Activated CD4-positive, alpha-beta memory T cell treated with anti-CD3 and anti-CD28 coated beads, Interleukin-2, amount 10 ng/mL, durations not matched to agents 7 days and 5 days (primary cell): ENCODE measurements at places on chromosomes 4 and X.

DNA sequence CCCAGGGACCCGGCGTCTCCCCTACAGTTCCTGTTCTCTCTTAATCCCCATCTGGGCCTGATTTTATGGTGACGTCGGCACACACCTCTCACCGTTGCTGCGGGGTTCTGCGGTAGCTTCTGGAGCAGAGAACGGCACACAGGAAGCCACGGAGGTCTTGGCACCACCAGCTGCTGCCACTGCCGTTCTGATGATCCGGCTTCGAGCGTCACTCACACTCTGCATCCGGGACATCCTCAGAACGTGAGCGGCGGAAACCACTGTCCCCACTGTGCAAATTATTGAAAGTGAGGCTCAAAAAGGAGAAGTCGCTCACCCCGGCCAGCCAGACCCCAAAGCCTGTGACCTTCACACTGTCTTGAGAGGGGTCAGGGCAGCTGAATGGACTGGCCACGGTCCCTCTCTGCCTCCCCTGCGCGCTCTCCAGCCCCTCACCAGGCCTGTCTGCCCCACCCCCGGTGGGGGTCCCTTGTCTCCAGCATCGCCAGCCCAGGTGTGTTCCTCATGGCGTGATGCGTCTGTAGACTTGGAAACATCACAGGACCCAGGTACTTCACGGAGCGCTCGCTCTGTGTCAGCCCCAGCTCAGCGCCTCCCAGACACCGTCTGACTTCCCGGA, 201.1 kb downstream of the AFAP1 start:
- DNase-seq, result no peak

- no peak for DNase-seq
These were observed 11.6 kb downstream of the LPAR4 start for GRCh38 chrX:78759081-78759480.

- DNase-seq, result no peak
These were observed 25.5 kb downstream of the ANAPC4 start for GRCh38 chr4:25402521-25402920.

DNA sequence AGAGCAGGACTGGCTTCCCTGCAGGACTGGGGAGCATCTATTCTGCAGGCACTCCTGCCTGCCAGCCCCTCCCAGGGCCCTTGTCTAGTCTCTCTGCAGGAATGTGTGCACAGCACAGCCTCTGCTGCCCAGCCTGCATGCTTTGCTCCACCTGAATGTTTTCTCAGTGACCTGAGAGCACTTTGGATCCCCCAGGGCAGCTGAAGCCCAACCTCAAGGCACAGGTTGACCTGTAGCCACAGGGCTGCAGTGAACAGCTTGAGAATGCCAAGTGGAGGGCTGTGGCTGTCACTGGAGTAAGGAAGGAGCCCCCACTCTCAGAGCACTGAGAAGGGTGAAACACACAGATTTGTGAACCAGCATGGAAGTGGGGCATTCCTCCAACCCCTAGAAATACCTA, 760.2 kb downstream of the STIM2 start:
- DNase-seq, result no peak

GRCh38 chrX:110116066-110116980, 113.4 kb downstream of the TMEM164 start:
- no peak for DNase-seq

GRCh38 chr4:22238742-22239141, 277.1 kb downstream of the ADGRA3 start:
- DNase-seq, result no peak

DNA sequence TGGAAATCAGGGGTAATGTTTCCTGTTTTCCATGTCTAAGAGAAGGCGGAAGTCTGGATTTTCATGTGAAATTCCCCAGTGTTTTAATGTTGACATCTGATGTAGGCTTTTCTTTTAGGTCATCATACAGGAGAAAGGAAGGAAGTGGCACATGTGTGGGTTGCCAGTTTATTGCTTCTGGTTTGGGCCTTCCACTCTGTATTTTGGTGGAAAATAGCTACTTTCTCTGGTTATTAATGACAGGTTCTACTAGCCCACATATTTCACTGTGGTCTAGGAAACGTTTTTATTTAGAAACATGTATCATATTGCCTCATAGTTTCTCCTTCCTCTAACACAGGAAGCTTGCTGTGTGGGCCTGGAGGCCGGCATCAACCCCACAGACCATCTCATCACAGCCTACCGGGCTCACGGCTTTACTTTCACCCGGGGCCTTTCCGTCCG, 7.2 kb downstream of the PDHA1 start:
- peak; percentile 31 for DNase-seq

GRCh38 chrX:2627272-2627867, 63.7 kb upstream of the CD99 start:
- DNase-seq, result peak; percentile 63

- DNase-seq, result no peak
These were observed 3.8 kb upstream of the GRPR start for GRCh38 chrX:16119353-16120220.

GRCh38 chrX:19723427-19723826, 164.0 kb downstream of the SH3KBP1 start:
- DNase-seq, result no peak

- no peak for DNase-seq
These were observed 44.9 kb downstream of the MMRN1 start for GRCh38 chr4:89939546-89939945.

DNA sequence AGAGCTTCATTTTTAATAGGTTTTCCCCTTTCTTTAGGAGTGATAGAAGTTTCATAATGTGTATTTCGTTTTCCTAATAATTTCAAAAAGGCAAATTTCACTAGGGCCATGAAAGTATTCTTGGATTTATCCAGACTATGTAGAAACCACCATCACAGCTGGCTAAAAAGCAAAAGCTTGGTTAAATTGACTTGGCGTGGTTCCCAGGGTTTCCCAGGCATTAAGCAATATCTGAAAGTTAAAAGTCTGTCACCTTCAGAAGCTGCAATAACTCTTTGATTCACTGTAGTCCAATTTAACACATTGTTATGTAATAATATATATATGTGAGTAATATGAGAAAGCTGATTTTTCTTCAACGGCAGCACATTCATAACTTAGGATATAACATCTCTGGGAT, 38.3 kb downstream of the NDNF start:
- DNase-seq, result no peak
